ENCODE measurements at places on chromosomes 13 and 19. TPM values are rescaled to one million over a fixed set of nuclear protein-coding genes. Genes with fewer than 3 reads are reported as not detected.

DNA sequence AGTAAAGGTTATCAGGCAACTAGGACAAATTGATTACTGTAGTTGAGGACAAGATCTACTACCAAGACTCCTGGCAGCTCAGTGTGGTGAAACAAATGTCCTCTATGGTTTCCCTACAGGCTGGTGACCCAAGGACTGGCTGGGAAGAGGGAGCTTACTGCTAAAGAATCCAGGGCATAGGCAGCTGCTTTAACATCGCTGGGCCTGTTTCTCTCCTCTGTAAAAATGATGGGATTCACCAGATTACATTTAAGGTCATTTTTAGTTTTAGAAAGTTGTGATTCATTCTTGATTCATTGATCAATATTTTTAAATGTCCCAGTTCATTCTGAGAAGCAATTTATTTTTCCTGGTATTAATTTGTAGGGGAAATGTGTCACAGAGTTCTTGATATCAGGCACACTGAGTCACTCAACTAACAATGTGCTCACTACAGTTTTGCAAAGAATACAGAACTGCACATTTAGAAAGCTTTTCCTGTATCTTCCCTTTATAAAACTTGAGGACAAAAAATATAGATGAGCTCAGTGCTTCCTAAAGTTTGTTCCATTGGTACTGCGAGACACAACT lies 19.6 kb upstream of the FAM124A start:
- no peak for DNase-seq

DNA sequence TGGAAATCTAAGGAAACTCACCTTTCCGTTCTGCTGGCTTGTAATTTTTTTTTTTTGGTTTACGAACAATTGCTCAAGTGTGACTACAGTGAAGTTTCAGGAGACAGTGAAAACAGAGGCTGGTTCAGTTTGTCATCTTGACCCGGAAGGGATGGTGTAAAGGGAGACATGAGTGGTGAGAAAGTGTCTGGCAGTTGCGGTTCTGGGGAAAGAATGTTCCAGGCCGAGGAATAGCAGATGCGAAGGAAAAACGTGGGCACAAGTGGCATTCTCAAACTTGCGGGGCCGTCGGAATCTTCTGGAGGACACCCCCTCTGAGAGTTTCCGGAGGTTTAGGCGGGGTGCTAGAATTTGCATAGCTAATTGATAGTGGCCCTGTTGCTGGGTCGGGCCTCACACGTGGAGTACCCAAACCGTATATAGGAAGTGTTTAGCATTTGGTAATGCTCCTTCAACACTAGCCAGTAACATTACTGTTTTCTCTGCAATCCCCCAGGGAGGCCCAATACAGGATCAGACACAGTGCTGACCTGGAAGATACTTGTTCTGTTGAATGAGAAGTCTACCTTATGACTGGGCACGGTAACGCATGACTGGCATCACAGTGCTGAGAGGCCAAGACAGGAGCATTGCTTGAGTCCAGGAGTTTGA lies 2.8 kb upstream of the TNFSF9 start:
- no peak for DNase-seq

GRCh38 chr13:54744747-54745146 lies 1716.1 kb downstream of the OLFM4 start:
- no peak for DNase-seq

SLC5A5 gene
- polyA plus RNA-seq: 1.4 TPM

DNA sequence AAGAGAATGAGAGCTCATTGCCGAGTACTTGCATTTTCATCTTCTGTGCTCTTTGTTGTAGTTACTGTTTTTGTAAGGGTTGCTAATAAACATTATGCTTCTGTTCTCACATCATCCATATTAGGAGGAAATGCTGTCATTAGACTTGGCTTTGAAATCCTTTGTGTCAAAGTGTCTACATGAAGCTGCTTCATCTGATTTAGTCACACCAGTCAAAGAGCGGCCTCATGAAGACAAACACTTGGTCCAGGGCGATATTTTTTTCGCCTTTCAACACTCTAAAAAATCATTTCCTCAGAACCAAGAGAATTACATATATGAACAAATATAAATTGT lies 105.0 kb downstream of the SPRY2 start:
- peak; percentile 18 for DNase-seq

All from stomach (tissue), 19 donors.